ENCODE measurements at places on chromosomes 16 and 17.

GRCh38 chr17:16989230-16989952 lies 17.5 kb upstream of the TNFRSF13B start:
- DNase-seq: no peak

DNA sequence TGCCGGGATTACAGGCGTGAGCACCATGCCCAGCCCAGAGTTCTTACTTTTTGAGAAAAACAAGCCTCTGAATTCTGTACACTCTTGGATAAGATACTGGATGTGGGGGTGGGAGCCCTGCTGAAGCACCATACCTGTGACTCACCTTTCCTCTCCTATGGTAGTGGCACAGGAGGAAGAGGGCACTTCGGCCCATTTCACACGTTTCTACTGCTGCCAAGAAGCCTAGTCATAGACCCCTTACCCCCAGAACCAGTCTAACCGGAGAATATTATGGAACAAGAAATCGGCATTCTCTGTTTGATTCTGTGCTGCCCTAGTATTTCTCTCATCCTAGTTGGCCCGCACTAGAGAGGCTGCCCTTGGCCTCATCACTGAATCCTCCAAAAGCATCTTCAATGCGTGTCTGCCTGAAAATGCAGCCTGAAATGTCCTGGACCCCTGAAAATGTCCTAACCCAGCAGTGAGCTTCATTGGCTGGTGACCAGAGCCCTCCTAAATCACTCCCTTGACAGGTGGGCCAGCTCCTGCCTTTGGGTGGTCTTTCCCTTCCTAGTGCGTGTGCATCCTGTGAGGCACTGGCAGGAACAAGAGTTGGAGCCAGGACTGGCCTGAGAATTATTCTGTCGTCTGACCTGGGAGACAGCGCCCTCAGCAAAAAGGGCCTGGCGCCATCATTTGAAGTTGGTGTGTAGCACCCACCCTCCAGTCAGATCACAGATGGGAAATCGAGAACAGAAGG lies 37.9 kb downstream of the NDEL1 start:
- no peak for DNase-seq

GRCh38 chr16:64969221-64969620 lies 152.6 kb downstream of the CDH11 start:
- DNase-seq: no peak

DNA sequence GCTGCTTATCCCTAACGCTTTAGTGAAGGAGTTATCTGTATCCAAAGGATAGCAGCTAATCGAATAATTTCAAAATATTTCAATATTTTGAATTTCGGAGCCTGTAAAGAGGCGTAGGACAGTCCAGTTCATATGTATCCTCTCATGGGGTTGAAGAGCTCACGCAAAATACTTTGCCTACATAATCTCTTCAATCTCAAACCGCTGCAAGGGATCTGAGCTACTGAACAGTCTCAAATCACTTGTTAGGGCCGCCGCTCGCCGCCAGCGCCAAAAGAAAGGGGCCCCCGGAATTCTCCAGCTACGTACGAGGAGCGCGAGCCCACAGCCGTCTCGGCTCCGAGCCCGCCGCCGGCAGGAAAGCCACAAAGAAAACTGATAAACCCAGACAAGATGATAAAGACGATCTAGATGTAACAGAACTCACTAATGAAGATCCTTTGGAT lies 601 bp upstream of the RFWD3 start:
- DNase-seq: no peak

GRCh38 chr16:31181102-31181830 lies 1.3 kb downstream of the FUS start:
- no peak for DNase-seq

DNA sequence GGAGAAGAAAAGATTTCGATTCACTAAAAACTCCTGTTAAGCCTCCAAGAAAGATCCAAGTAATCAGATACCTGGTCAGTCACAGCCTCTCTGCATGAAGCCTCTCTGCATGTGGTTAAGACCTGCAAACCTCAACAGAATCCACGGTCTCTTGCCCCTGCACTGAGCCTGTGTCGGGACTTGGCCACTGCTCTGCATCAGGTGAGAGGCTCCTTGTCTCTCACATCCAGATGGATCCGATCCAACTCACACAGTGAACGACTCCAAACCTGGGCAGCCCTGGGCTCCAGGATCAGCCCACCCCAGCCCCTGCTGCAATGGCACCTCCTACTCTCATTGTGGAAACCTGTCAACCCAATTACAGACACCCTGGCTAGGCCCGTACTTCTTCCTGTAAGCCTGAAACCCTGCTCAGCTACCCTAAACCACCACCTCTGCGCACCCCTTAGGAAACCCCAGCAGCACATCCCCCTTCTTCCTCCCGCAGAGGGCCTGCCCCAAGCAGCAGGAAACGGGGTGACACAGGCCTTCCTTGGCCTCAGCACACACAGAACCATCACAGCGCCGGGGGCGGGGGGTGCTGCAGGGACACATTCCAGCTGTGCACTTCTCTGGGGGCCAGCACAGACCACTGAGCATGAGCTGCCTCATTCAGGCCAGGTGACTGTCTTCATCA lies 129.5 kb downstream of the ANKRD11 start:
- no peak for DNase-seq

DNA sequence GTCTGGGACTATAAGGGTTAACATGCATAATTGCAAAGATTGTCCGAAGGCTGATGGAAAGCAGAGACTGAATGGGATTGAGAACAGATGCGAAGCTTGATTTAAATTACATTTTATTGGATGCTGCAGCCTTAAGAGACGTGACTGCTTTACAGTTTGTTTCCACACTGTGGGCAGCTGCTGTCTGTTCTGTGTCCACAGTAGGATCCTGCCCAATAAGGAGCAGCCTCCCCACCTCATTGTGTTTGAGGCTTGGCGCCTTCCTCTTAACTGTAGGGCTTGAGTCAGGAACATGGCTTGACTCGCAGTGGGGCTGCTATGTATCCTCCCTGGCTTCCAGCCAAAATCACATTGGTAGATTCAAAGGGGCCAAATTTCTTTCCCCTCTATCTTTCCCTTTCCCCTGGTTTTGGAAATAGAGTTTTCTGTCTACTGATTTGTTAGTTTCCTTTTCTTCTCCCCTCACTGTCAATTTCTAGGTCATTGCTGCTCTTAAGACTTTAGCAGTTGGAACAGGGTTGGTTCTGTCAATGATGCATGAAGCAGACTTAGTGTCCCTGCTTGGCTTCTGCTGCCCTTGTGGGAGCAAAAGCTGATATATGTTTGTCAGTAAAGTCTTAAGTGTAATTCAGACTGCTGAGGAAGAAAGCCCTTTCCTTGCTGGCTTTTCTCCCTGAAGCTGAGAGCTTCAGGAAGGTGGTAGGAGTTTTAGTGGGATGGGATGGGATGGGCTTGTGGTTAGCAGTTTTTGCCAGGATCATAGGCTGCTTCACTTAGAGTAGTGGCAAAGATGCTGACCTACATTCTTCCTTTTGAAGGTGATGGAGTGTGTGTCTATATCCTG lies 5.0 kb upstream of the RARA start:
- DNase-seq: peak; percentile 48

DNA sequence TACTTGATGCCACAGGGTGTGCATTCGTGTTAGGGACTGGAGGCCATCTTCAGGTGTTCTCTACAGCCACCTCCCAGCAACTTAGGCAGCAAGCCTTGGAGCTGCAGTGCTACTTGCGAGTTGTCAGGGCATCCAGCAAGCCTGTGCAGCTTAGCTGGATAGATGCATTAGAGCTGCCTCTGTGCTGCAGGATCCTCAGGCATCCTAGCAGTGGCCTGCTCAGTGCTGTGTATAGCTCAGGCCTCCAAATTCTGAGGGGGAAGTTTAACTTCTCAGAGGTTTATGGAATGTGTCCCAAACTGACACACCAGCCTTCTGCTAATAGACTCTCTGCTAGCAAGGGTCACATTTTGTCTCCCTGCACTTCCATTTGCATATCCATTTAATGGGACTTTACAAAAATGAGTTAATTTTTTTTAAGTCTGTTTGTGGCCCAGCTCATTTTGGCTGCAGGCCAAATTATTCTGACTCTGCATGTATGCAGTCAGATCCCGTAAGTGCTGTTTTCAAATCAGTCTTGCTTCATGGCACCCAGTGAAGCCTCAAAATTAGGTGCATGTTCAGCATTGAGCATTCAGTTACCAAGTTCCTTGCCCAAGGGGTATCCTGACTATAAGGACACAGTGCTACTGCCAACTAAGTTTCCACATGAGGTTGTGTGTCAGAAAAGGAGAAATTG lies 6.8 kb downstream of the GABARAPL2 start:
- no peak for DNase-seq

- DNase-seq: no peak
Observed at GRCh38 chr16:84611041-84611440, 6.8 kb downstream of the COTL1 start.

GRCh38 chr17:38330941-38331411 lies 12.8 kb downstream of the GPR179 start:
- no peak for DNase-seq

GRCh38 chr16:80666378-80667250 lies 125.8 kb downstream of the DYNLRB2 start:
- no peak for DNase-seq

DNA sequence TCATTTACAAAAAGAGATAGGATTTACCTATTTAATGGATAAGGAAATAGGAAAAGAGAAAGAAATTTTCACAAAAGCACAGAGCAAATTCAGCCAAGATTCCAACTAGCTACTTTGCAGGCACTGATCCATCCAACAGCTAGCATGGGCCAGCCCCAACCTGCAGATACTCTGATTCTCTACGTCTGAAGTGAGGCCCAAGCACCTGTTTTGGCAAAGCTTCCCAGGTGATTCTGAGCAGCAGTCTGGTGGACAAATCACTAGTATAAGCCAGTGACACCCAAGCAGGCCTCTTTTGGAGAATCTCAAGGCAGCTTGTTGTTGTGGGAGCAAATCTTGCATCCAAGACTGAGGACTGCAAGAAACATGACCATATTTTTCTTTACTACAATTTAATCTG lies 20.9 kb upstream of the CALB2 start:
- no peak for DNase-seq

- no peak for DNase-seq
Observed at GRCh38 chr17:55259684-55260111, 5.1 kb upstream of the HLF start.

DNA sequence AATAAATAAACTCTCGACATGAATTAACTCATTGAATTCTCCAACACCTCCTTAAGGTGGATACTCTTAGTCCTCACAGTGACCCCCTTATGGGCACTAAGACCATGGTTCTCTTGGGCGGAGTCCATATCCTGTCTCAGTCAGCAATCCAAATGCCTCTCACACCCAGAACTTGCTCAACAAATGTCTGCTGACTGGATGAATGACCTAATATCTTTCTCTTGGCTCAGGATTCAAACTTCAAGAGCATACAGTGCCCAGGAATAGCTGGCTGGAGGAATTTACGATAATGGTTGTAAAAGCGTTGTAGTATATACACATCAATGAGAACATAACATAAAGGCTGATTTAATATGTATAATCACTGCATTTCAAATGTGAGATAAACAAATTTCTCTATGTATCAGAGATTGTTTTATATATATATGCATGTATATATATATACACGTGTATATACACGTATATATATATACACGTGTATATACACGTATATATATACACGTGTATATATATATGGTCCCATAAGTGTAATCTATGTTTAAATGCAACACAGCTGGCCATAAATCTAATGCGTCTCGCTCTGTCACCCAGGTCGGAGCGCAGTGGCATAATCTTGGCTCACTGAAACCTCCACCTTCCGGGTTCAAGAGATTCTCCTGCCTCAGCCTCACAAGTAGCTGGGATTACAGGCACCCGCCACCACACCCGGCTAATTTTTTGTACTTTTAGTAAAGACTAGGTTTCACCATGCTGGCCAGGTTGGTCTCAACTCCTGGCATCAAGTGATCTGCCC lies 6.5 kb upstream of the UBB start:
- DNase-seq: no peak

DNA sequence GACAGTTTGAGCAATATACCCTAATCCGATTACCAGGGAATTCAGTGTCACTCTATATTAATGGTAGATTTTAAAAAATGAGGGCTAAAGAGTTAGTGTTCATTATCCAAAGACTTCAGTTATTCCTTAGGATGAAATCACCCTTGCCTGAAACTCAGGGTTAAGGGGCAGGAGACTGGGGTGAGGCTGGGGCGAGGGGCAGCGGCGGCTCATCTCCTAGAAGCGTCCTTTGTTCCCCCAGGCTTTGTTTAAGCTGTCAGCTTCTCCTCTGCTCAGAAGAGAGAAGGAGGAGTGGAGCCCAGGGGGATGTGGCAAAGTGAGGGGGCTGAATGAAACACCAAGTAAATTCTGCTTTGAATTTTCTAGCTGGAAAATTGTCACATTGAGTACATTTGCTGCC lies 117.7 kb upstream of the ELAC2 start:
- DNase-seq: no peak

DNA sequence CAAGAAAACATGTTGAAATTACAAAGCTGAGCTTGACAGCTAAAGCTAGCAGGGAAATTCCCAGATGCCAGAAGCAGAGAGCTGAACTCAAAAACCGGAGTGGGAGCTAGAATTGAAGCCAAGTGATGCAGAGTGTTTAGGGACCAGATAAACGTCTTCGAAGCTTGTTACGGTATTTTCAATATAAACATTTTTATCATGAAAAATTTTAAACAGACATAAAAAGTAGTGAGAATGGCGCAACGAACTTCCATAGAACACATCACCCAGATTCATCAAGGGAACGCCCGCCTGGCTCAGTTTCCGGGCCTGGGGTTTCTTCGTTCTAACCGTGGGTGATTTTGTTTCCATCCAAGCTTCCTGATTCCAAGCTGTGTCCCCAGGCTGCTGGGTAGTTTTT lies 18.1 kb downstream of the SPNS2 start:
- DNase-seq: no peak

DNA sequence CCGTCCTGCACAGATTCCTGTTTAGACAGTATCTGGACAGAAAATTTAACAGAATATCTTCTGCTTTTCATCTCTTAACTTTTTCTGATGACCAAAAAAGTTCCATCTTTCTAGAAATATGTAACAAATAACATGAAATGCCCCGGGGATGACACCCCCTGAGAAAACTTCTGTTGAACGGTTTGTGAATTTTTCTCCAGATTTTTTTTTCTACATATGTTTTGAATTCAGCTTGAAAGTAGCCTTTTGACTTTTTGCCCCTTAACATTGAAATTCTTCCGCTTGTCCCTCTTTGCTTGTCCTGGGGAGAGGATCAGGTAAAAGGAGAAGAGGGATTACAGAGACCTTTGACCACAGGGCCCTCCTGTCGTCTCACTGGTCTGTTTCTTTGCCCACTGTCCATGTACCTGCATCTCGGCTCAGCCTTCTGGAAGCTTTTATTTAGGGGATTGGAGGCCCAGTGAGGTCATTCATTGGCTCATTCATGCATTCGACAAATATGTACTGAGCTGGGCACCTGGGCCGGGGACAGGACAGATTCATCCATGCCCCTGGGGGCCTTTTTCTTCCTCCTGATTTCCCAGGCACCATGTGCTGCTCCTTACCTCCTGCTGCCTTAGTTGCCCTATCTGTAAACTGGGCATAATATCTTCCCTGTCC lies 19.6 kb upstream of the CPNE2 start:
- DNase-seq: no peak

- DNase-seq: no peak
Observed at GRCh38 chr17:31830971-31831858, 27.8 kb downstream of the COPRS start.

DNA sequence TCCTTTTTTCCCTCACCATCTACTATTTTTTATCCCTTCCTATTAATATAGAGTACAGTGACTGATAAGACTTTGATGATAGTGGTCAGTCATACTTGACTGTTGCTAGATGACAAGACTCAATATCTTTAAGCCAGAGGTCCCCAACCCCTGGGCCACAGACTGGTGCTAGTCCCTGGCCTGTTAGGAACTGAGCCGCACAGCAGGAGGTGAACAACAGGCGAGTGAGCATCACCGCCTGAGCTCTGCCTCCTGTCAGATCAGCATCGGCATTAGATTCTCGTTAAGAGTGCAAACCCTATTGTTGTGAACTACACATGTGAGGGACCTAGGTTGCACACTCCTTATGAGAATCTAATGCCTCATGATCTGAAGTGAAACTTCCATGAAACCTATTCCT lies 341.3 kb downstream of the BCAS3 start:
- DNase-seq: no peak

Measured in DMS 273 treated with DMSO at 0.1 percent for 48 hours (cell line).